ELF-1 (cell line): ENCODE measurements at places on chromosomes 11 and 22.
A peak's percentile ranks its signal among the peaks of the same experiment; 100 is the strongest.

GRCh38 chr22:29093501-29094300 is 20.9 kb downstream of the KREMEN1 start:
- DNase-seq: no peak

DNA sequence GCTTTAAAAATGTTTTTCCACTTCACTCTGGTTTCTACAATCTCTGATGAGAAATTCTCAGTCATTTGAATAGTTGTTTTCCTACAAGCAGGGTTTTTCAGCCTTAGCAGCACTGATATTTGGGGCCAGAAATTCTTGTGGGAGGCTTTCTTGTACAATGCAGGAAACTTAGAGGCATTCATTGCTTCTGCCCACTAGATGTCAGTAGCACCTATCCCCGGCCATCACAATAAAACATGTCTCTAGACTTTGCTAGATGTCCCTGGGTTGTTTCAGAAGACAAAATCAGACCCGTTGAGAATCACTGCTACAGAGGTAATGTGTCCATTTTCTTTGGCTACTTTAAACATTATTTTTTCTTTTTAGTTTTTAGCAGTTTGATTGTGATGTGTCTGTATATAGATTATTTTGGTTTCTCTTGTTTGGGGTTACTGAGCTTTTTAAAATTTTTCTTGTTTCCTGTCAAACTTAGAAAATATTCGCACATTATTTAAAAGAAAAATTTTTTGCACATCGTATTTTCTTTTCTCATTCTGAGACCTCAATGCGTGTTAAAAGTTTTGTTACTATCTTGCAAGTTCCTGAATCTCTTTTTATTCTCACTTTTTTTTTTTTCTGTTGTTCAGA is 60.8 kb upstream of the CCDC179 start:
- DNase-seq: peak; percentile 41

GRCh38 chr11:67317888-67318555 is 14.7 kb downstream of the SSH3 start:
- DNase-seq: no peak

DNA sequence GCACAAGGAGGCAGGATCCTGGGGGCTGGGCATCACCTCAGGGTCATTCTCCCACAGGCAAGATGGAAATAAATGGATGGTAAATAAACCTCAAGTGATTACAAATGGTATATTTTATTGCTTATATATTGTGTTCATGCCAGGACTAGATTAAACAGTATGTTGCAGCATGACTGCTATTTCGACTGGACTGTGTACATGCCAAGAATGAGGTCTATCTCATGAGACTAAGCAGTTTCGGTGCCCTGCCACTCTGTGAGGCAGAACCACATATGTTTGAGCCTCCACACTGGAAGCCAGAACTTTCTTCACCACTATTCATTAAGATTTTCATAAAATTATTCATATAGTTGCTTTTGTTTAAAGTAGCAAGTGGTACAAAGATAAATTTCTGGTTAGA is 140.2 kb downstream of the DDX10 start:
- no peak for DNase-seq

DNA sequence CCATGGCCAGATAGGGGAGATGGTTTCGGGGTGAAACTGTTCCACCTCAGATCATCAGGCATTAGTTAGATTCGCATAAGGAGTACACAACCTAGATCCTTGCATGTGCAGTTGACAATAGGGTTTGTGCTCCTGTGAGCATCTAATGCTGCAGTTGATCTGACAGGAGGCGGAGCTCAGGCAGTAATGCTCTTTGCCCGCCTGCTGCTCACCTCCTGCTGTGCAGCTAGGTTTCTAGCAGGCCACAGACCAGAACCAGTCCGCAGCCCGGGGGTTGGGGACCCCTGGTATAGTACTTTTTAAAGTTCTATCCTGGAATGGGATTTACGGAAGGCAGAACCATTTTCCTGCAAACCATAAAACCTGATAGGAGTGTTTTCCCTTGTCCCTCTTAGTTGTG is 54.6 kb downstream of the POLD3 start:
- DNase-seq: no peak

- peak; percentile 43 for DNase-seq
Observed at GRCh38 chr11:96045622-96046456, 121.9 kb upstream of the MTMR2 start.

GRCh38 chr22:35404176-35404575 is 4.2 kb downstream of the MCM5 start:
- DNase-seq: no peak

- DNase-seq: peak; percentile 55
Observed at GRCh38 chr22:24938741-24939341, 7.7 kb downstream of the LHFPL7 start.

- DNase-seq: no peak
Observed at GRCh38 chr11:92916299-92916698, 53.2 kb upstream of the MTNR1B start.

- peak; percentile 38 for DNase-seq
Observed at GRCh38 chr11:112961751-112962578, 745 bp downstream of the NCAM1 start.

DNA sequence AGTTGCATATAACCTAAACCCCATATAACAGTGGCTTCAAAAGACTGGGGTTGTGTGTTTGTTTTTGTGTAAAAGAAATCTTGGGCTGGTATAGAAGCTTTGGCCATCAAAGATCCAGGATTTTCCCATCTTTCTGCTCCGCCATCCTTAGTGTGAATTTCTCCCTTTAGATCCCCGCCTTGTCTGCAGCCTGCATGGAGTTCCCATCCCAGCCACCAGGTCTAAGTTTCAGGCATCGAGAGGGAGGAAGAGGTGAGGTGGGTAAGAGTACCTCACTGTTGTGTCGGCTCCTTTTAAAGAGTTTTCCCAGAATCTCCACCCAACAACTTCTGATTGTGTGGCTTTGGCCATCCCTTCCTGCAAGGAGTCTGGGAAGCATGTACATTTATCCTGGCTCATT is 195.5 kb upstream of the SORL1-AS1 start:
- DNase-seq: no peak

DNA sequence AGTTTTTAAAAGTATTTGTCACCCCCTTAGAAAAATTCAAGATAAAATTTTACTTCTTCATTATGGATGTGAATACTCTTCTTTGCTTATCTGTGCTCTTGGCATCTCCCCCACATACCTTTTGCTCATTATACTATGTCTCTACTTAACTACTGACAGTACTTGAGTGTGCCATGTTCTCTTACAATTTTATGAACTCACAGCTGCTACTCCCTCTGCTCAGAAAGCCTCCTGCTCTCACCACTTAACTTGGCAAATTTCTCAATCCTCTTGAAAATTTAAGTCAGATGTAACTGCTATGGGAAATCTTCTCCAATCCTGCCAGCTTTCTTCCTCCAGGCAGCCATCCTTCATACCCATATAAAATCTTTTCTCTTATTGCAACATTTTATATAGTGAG is 163.4 kb downstream of the CNTN5 start:
- no peak for DNase-seq

DNA sequence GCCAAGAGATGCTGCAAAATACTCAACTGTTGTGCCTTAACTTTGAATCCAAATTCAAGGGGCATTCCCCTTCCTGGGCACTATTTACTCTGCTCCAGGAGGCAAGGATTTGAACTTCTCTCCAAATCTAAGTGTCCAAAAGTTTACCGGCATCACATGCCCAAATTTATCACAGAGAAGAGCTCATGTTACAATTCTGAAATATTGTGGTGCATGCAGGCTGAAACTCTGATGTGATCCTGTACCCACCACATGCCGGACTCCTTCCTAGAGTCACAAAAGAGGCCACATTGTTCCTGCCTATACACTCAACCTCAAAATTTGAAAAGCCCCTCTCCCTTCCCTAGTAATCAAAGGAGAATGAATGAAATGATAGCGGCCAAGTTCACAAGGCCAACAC is 1.3 kb downstream of the TRAF6 start:
- no peak for DNase-seq

DNA sequence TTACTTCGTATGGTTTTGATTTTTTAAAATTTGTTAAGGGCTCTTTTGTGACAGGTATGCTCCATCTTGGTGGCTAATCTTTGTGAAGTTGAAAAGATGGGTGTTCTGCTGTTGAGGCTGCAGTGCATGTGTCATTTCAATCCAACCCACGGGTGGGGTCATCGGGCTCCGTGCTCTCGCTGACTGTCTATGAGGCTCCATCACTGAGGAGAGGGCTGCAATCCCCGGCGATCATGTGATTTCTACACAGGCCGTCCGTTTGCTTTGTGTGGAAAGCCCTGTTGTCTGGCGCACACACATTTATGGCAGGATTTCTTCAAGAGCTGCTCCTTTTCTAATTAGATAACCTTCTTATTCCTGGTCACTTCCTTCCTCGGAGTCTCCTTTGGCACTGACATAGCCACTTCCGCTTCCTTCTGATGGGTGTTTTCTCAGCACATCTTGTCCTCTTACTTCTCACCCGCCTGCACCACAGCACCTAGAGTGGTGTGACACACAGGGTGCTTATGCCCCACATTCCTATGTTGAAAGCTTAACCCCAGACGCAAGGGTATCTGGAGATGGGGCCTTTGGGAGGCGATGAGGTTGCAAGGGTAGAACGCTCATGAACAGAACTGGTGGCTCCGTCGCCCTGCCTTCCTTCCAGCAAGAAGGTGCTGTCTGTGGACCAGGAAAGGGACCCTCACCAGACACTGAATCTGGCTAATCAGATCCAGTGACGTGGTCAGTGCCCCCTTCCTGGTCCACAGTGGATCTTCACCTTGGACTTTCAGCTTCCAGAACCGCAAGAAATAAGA is 9.4 kb downstream of the MOB2 start:
- DNase-seq: no peak

DNA sequence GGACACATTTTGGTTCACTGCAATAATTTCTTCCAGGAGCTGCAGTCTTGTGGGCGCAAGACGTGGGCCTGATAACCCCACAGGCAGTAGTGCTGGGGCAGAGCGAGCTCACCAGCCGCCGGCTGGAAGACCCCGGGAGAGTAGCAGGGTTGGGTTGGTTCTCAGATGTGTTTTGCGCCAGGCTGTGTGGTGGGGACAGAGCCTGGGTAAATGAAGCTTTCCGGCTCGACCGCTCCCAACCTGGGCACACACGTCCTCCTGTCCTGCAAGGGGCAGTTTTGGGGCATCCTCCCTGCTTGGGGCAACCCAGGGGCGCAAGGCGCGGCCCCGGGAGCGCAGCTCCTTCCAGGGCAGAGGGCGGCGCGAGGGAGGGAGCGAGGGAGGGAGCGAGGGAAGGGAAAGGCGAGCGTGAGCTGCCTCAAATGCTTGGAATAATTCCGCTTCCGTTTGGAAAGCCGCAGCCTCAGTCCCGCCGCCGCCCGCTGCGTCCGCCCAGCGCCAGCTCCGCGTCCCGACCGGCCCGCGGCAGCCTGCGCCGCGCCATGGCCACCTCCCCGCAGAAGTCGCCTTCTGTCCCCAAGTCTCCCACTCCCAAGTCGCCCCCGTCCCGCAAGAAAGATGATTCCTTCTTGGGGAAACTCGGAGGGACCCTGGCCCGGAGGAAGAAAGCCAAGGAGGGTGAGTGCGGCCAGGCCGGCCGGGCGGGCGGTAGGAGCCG is at the start of gene PARVA:
PARVA (plus strand) TSS at position 466 of the 718 bp plus-strand sequence; CDS start at position 543, 77 bp downstream.
- DNase-seq: peak; percentile 90

- peak; percentile 60 for DNase-seq
Observed at GRCh38 chr11:27209562-27210005, 153.4 kb downstream of the CCDC34 start.

- no peak for DNase-seq
Observed at GRCh38 chr11:114607753-114608459, 12.3 kb upstream of the NXPE4 start.

GRCh38 chr22:26168939-26169314 is 335 bp upstream of the SEZ6L start:
- DNase-seq: peak; percentile 43

- DNase-seq: no peak
Observed at GRCh38 chr11:9250139-9250582, 15.0 kb downstream of the DENND5A start.
